Stimulated activated CD8-positive, alpha-beta memory T cell treated with anti-CD3 and anti-CD28 coated beads, Interleukin-7, amount 100 ng/mL, for 48 hours (primary cell): ENCODE measurements at places on chromosomes 16 and 17.

DNA sequence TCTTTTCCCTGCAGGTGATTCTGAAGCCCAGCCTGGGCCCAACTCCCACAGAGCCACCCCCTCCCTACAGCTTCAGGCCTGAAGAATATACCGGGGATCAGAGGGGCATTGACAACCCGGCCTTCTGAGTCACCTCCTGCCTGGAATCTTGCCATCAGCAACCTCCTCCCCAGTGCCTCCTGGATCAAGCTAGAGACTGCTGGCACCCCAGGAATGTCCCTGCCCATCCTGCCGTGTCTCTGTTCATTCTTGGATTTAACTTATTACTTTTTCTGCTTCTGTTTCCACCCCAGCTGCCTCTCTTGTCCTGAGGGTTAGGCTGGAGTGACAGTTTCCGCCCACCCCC lies 4.9 kb downstream of the TMEM92 start:
- DNase-seq = no peak

DNA sequence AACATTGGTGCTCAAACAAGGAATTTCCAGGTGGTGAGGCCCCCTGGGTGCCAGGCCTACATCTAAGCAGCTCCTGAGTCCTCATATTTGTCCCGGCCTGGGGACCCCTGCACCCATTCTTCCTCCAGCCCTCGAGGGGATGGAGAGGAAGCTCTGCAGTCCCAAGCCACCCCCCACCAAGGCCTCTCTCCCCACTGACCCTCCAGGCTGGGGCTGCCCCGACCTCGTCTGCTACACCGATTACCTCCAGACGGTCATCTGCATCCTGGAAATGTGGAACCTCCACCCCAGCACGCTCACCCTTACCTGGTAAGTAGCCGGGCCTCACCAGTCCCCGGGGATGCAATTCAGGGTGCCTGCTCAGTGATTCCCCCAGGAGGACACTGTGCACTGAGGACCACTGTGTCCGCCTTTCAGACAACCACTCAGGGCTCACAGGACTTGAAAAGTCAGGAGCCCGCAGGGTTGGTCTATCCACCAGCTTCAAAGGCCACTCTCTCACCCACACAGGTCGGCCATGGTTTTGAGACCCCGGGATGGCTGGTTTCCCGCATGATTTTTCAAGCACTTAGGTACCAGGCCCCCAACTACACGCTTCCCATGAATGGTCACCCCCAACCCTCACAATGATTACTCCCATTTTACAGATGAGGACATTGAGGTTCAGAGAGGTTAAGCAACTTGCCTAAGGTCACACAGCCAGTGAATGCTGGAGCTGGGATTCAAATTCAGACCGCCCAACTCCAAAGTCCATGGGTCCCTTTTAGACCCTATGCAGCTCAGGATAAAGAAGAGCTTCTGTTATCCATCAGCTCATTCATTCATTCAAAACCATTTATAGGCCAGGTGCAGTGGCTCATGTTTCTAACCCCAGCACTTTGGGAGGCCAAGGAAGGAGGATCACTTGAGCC lies 32.4 kb downstream of the IL21R start:
- no peak for DNase-seq

GRCh38 chr17:59139939-59140338 lies 15.0 kb downstream of the SKA2 start:
- DNase-seq = no peak

- DNase-seq = no peak
Observed at GRCh38 chr17:57889892-57890856, 40.3 kb upstream of the MRPS23 start.
